Mesenteric fat pad (tissue), 1 donor: ENCODE measurements at places on chromosomes 13 and 19. TPM values are rescaled to one million over a fixed set of nuclear protein-coding genes. Genes with fewer than 3 reads are reported as not detected.

DNA sequence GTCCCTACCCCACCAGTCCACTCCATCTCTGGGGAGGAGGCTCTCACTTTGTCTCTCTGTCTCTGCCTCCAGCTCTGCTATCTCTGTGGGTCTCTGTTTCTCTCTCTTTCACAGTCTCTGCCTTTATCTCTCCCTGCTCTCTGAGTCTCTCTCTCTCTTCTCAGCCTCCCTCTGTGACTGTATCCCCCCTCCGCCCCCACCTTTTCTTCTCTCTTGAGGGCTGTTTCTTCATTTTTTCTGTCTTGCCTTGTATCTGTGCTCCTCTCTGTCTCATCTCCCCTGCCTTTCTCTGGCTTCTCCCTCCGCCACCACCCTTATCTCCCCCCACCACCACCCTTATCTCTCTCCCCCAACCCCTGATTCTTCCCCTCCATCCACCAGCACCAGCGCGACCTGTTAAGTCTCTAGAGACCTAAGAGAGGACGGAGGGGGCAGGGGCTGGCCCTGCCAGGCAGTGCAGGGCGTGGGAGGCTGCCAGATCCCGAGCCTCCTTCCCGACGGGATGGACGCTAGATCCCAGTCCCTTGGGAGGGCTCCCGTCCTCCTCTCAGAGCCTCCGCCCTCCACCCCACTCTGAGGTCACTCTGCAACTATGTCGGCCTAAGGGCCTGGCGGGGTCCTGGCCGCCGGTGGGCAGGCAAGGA, 1.0 kb downstream of the AXL start:
- DNase-seq = no peak

GRCh38 chr13:59750860-59751259, 412.9 kb downstream of the DIAPH3 start:
- DNase-seq = no peak

DNA sequence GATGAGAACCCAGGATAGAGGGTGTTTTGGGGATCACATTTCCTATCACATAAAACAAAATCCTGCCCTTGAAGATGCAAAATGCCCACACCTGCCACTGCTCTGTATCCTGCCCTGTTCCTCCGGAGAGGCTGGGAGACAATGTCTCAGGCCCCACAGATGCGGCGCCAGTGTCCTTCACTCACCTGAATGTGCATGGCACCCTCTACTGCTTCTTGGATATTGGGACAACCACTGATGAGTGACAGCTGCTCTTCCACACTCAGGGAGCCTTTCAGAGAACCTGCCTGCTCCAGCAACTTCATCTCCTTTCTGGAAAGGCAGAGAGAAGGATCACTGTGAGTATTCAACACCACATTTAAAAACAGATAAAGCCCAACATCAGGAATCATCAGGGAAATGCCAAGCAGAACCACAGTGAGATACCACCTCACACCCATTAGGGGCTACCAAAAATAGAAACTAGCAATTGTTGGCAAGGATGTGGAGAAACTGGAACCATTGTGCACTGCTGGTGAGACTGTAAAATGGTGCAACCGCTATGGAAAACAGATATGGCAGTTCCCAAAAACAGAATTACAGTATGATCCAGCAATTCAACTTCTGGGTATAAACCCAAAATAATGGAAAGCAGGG, 36.4 kb downstream of the CRYL1 start:
- no peak for DNase-seq

- no peak for DNase-seq
These were observed 14.3 kb downstream of the CCDC97 start for GRCh38 chr19:41324231-41324702.

GRCh38 chr13:46571189-46571908, 18.4 kb downstream of the LRCH1 start:
- DNase-seq = no peak

DNA sequence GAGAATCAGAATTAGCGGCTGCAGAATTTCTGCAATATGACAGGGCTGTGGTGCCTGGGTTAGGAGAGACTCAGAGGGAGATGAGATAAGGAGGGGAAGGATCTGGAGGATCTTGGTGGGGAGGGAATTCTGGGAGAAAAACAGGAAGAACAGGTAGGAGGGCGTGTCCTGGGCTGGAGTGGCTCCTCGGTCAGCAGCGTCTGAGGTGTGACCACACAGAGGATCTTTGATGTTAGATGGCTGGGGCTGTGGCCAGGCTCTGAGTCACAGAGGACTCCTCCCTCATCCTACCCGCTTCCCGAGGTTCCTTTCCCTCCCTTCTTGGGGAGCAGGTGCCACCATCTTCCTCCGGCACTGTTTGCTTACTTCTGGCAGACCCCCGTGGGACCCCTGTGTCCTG, 6.4 kb upstream of the KLK6 start:
- DNase-seq = no peak

GRCh38 chr19:44551850-44552249, 22.4 kb upstream of the CEACAM20 start:
- DNase-seq = no peak

The PSPN gene
- 0.87 TPM for total RNA-seq

The GFY gene
- not detected for total RNA-seq

The GNA15 gene
- 15.4 TPM for total RNA-seq

DNA sequence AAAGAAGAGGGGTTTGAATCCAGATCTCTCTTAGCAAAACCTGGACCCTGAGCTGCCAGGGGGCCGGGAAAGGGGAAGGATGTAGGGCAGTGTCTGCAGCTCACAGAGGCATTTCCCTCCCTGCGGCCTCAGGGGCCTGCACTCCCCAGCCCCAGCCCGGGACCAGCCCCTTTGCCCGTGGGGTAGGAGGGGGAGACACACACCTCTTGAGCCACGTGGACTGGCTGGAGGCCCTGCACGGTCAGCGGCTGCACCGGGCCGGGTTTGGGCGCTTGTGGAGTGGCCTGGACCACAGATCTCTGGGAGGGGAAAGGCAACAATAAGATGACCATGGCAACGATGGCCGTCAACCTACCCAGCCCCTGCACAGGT, 26.9 kb downstream of the RFX1 start:
- no peak for DNase-seq

- no peak for DNase-seq
These were observed 14.6 kb downstream of the CCDC122 start for GRCh38 chr13:43864921-43865320.

The TEX29 gene
- 0.67 TPM for total RNA-seq

The MYO1F gene
- 47.7 TPM for total RNA-seq

The LILRB2 gene
- total RNA-seq = 14.4 TPM

DNA sequence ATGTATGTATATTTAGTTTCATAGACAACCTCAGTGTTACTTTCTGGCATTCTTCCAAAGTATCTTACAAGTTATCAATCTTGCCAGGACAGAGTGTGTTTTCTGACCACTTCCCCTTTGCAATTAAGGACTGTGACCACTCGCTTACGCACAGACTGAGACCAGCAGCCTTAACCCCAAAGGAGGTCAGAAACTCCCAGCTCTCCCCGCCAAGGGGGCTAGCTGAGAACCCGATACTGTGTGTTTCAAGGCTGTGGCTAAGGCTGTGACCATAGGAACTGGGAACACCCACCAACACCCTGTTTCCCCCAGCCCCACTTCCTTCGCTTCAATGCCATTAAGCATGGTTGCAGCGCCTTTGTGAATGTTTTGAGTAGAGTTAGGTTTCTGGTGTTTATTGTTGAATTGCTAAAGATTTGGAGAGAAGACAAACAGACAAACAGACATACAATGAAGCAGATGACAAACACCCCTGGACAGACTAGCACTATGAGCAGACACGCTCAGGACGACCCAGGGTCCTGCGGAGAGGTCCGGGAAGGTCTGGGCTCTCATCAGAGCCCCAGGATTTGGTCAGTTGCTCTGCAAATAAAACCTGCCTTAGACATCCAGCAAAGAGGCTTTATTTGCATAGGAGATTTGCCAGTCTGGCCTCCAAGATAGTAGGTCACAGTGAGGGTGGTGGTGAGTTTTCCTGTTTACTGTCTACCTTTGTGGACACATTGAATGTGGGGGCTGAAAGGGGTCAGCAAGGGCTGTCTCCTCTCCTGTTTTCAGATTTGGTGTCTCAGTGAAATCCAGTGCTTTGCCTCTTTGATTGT, 25.0 kb upstream of the TNFSF11 start:
- DNase-seq = no peak

The DCT gene
- total RNA-seq = 0.26 TPM

DNA sequence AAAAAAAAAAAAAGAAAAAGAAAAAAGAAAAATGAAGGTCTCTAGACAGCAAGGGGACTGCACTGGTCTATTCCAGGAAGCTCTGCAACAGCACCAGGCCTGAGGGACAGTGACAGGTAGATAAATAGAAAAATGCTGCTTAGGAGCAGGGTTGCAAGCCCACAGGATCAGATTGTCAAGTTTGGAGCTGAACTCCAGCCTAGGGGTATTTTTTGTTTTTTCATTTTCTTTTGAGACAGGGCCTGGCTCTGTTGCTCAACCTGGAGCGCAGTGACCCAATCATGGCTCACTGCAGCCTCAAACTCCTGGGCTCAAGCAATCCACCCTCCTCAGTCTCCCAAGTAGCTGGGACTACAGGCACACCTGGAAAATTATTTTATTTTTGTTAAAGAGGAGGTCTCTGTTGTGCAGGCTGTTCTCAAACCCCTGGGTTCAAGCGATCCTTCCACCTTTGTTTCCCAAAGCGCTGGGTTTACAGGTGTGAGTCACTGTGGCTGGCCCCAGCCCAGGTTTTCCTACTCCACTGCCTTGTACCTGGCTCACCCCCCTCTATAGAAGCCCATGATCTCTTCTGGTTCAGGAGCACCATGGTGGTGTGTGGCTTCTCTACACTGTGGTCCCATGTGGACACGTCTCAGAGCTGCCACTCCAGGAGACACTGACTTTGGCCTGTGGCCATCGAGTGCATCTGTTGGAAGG, 23.9 kb downstream of the POP4 start:
- DNase-seq = no peak
